IMR-90 (cell line): ENCODE measurements at places on chromosomes 6 and 20. TPM values are rescaled to one million over a fixed set of nuclear protein-coding genes. Genes with fewer than 3 reads are reported as not detected.

FKBP5 gene
- polyA plus RNA-seq = 5.6 and 6.8 TPM in 2 replicates

PDYN gene
- not detected in 2 replicates for polyA plus RNA-seq

UQCC2 gene
- 34.5 and 44.5 TPM in 2 replicates for polyA plus RNA-seq

RAET1L gene
- polyA plus RNA-seq = not detected in 2 replicates

TP53TG5 gene
- not detected in 2 replicates for polyA plus RNA-seq

HLA-DRB5 gene
- not detected in 2 replicates for polyA plus RNA-seq
